Kidney epithelial cell (primary cell): ENCODE measurements at places on chromosomes 3 and 15.

DNA sequence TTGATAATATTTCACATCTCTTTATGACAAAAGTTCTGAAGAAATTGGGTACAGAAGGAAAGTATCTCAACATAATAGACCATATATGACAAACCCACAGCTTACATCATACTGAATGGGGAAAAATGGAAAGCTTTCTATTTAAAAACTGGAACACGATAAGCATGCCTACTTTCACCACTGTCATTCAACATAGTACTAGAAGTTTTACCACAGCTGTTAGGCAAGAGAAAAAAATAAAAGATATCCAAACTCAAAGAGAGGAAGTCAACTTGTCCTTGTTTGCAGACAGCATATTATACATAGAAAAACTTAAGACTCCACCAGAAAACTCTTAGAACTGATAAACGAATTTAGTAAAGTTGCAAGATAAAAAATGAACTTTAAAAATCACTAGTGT lies 40.3 kb downstream of the COPS2 start:
- no peak for DNase-seq

DNA sequence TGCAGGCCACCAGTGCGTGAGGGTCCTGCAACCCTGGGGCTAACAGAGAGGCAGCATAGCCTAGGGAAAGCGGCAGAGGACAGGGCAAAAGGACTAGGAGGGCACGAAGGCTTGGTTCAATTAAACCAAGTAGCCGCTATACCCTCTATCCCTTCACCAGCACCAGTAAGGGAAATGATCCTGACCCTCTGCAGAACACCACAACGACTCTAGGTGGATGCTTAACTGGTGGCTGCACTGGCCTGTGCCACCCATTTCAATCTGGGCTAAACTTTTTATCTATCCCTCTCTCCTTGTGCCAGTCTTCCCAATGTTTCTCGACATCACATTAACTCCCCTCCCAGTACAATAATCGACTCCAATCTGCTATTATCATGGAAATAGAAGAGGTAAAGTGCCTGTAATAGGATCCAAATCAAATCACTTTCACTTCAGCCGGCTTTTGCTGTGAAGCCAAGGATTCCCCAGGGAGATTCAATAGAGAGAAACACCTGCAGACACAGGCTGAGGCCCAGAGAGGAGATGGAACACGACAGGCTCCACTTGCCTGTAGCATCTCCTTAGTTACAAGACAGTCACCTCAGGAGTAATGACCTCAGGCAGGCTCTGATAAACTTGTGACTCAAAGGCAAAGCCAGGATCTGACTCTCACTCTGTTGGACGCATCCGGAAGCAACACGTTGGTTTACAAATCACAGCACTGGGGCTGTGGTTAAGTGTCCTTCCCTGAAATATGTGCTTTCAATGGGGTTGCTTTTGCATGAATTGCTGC lies 791.6 kb upstream of the ARRDC4 start:
- DNase-seq, result no peak

DNA sequence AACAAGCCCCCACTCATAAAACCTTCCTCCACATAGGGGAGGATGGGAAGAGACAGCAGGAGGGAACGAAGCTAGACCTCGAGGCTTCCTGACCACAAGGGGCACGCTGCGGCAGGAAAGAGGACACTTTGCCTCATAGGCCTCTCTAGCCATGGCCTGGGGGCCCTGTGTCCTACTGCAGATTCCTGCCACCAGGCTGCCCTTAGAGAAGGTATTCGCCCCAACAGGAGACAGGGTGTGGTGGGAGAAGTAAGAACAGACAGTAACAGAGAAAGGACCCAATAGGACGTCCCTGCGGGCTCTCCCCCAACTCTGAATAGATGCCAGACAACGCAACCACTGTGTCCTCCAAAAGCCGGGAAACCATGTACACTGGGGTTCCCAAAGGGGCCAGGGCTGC lies 36.8 kb downstream of the ADCY5 start:
- no peak for DNase-seq

GRCh38 chr15:84681831-84682230 lies 23.8 kb upstream of the NMB start:
- DNase-seq, result peak; percentile 68

DNA sequence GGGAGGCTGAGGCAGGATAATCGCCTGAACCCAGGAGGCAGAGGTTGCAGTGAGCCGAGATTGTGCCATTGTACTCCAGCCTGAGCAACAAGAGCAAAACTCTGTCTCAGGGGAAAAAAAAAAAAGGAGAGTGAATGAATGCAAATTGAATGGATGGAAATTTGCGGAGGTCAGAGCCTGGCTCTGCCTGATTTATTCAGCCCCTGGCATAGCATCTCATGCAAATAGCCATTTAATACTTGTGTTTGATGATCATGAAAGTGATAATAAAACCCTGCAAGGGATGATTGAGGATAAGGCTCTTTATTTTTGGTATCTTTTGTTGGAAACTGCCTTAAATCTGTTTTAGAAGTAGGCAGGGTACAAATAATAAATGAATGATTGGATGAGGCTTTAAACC lies 133.0 kb upstream of the SEMA6D start:
- no peak for DNase-seq

- DNase-seq, result no peak
Measured at GRCh38 chr3:71064291-71064955, 519.1 kb downstream of the FOXP1 start.

DNA sequence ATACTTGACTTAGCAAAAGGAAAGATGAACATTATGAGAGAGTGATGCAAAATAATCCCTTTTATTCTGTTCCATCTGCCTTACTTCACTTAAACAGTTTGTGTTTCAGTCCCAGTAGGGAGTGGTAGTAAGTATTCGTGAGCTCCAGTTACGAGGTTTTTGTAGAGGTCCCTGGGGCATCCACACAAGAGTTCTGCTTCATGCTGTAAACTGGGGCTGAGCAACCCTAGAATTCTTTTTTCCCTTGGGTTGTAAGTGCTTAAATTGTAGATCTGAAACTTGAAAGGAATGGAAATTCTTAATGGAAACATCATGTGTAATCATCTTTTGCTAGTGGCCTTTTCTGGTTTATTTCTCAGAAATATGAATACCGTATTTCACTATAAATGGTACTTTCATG lies 79.5 kb downstream of the SEMA6D start:
- DNase-seq, result no peak

DNA sequence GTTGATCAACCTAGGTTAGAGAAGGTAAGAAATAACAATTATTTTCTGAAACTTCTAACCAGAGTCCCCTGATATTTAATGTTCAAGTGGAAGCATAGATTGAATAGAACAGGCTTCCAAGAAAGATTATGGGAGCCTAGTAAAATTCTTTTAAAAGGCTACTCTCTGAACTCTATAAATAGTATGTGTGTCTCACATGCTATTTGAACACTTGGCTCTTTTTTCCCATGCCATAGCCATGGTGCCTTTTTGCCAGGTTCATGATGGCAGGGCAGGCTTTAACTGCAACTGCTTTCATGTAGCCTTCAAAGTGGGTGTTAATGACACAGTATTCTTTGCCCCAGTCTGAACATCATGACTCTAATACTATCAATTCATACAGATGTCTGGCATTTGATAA lies 22.9 kb upstream of the STRIT1 start:
- DNase-seq, result no peak

GRCh38 chr3:136245691-136246090 lies 4.4 kb upstream of the PCCB start:
- DNase-seq, result no peak

- no peak for DNase-seq
Measured at GRCh38 chr3:17188378-17188777, 303.6 kb downstream of the PLCL2 start.

DNA sequence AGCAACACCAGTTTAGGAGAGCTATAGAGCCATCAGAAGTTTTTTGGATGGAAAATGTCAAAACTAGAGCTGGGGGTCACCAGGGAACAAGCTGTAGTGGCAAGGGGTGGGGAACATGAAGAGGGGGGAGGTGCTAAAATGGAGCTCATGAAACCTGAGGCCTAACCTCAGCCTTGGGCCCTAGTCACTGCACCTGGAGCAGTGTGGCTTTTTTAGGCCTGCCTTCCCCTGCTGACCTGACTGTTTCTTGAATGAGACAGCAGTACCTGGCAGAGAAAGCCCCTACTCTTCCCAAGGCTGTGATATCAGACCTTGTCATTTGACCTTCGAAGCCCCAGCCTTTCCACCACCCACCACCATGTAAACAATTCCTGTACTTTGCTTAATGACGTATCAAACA lies 383.5 kb downstream of the EPHB1 start:
- DNase-seq, result no peak

- DNase-seq, result no peak
Measured at GRCh38 chr3:139506766-139507165, 30.4 kb upstream of the RBP2 start.

- no peak for DNase-seq
Measured at GRCh38 chr15:78448441-78449219, 10.6 kb downstream of the IREB2 start.

GRCh38 chr15:47824147-47824546 lies 106.8 kb downstream of the SEMA6D start:
- no peak for DNase-seq
